ENCODE measurements at places on chromosomes 5 and 9.

DNA sequence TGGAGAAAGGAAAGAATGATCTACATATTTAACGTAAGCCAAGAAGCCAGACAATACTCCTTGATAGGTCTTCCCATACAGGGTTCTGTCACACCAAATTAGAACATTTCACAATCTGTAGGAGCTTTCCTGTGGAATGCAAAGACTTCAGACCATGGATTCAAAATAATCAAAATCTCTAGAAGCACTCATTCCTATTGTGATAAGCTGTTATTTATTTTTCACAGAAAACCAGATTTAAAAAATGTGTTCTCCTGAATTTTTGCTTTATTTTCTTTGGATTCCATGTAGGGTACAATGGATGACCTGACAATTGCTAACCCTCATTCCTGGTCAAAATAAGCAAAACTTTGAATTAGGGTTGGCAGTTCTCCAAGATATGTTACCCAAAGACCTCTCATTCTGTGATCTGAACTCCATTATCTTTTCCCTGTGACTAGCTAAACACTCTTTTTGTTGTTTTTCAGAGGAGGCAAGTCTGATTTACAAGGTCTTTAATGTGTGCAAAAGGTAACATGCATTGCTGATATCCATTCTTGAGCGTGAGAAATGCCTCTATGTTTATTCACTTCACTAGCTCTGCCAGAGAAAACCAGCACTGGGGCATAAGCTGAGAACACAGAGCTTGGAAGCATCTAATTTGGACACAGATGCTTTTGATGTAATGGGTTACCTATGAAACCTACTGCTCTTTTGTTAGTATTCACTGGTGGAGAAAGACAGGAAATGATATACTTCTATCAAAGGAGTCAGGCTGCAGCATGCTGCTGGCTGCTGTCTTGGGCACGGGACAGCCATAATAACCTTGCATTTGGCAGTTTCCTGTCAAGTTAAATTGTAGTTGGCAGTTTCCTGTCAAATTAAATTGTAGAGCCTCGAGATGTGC lies 31.4 kb downstream of the ACTBL2 start:
- no peak for DNase-seq

GRCh38 chr5:134459010-134459403 lies 47.3 kb upstream of the CDKN2AIPNL start:
- DNase-seq, result no peak

DNA sequence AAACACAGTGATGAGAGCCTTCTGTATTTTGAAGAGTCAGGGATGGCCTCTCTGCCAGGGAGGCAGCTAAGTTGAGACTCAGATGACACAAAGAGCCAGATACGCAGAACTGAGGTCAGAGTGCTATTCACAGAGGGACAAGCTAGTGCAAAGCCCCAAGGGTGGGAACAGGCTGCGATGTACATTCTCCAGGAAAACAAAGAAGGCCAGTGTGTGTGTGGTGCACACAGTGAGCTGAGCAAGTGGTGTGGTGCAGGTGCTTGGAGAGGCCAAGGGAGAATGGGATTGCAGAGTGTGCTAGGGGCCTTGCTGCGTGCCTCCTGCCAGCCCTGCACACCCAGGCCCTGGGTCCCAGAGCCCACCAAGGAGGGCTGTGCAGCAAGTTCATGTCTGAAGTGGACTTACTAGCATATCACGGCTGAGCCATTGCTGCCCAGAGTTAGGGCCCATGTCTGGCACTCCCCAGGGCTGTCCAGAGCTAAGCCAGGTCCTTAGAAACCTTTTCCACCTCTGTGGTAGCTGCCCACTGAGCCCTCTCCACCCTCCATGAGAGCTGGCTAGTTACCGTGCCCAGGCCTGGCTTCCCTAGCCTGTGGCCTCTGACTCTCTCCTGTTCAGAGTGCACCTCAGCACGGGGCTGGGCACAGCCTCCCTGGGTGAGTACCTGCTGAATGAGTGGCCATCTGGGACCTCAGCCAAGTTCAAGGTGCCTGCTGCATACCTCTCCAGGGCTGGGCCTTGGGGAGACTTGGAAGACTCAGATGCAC lies 9.3 kb downstream of the SLC25A48 start:
- no peak for DNase-seq

GRCh38 chr5:61306531-61307131 lies 25.4 kb upstream of the ZSWIM6 start:
- DNase-seq, result no peak

DNA sequence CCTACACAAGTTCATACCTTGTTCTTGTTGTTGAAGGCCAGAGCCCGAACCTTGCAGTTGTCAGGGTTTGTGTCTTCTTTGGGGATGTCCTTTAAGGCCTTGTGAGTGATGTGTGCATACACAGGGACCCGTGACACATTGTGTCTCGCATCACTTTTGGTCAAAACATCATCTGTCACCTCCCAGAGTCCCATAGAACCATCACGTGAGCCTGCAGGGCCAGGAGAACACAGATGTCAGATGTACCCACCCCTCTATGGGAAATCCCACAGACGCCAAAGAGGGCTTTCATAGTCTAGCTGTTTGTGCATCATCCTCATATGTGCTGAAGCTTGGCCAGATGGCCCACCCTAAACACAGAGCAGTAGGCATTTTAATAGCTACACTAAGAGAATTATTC lies 28.2 kb downstream of the DCAF12 start:
- no peak for DNase-seq

GRCh38 chr5:119453040-119453373 lies 710 bp downstream of the HSD17B4 start:
- no peak for DNase-seq

DNA sequence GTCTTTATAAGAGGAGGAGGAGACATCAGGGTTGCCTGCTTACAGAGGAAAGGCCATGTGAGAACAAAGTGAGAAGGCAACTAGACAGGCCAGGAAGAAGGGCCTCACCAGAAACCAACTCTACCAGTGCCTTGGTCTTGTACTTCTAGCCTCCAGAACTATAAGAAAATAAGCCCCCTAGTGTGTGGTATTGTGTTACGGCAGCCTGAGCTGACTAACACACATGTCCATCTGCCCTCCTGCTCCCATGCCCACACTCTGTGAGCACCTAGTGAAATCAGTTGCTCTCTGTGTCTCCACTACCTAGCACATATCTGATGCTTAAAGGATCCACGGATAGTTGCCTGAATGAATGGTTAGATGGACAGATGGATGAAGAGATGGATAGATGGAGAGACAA lies 6.9 kb downstream of the AK3 start:
- DNase-seq, result no peak

- DNase-seq, result no peak
These were observed 18.3 kb downstream of the MARCHF3 start for GRCh38 chr5:127011961-127012644.

DNA sequence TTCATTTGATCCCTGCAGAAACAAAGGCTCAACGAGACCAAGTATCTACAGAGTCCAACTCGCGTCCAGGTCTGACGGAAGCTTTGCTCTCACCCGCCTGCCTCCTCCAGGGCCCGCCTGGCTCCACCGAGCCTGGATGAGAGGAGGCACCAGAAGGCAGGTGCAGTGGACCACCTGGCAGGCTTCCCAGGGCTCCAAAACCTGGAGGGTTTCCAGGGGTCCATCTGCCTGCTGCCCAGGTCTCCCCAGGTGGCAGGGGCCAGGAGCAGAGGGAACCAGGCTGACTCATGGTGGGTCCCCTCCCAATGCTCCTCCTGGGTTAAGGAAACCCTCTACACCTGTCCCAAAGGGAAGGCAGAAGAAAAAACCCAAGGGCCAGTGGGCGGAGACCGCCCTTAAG lies 59.5 kb downstream of the VAV2 start:
- DNase-seq, result no peak

DNA sequence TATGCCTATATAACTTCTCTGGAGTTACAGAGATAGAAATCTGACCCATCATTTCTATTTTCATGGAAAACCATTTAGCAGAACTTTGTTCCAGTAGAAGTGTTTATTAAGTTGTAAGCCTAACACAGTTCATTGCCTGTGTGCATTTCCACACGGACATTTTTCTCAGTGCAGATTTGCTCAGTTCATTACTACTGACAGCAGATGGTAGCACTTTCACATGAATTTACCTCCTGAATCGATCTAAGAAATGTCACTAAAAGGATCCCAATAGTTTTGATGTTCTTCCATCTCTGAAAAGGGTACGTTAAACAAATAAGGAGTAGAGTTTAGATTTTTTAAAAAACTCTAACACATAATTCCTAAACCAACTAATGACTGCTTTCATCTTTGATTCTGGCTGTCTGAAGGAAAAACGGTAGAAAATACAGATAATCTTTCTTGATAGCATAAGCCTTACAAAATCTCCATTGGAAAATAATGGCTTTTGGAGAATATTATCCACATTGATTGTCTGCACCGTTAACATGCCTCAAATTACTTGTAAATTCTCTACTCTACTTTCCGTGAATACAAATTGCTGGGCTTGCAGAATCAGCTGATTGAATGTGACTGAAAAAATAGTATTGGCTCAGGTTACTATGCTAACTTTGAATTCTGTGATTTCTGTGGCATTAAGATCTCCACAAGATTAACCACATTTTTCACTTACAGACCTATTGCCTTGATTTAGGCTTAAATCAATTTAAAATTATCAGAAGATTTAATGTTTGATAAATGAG lies 33.1 kb downstream of the RPS23 start:
- no peak for DNase-seq

All from stimulated activated CD4-positive, alpha-beta T cell treated with anti-CD3 and anti-CD28 coated beads, Interleukin-1b, Interleukin-23, amount 100 ng/mL, for 24 hours (primary cell).